Tibial artery (tissue), 4 donors: ENCODE measurements at places on chromosomes 12 and 14.

GRCh38 chr14:51776102-51776894 is 84.1 kb upstream of the GNG2 start:
- DNase-seq, result no peak

DNA sequence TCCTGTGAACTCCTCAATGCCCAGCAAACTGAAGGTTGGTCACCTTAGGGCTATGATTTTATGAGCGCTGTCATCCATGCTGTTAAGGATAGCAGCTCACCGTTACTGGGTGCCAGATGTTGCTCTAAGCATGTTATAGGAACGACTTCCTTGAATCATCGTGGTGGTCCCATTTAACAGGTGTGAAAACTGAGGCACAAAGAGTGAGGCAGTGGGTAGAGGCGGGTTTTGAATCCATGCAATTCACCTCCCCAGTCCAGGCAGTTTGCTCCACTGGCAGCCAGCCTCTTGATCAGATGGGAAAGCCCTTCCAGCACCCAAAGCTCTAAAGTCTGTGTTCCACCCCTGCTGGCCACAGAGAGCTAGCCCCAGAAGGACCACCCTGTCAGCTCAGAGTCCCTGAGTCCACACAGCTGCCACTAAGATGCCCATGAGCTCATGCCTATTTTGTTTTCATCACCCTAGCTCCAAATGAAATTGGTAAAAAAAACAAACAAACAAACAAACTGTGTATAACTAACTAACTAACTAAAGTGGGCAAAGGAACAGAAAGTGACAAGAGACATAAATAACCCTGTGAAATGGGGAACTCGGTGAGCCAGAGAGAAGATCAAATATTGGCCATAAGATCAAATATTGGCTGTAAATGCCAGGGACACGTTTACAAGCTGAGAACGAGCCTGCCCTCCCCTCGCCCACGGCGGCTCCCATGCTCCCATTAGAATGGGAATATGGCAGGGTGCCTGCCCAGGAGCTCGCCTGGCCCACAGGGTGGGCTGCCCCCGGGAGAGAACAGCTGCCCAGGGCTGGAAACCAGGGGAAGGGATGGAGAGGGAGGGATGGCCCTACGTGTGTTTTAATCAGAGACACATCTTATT is 72.3 kb upstream of the RFLNA start:
- DNase-seq, result no peak

GRCh38 chr14:101721951-101722661 is 39.4 kb upstream of the PPP2R5C start:
- DNase-seq, result no peak

GRCh38 chr14:21017528-21018245 is 7.2 kb downstream of the NDRG2 start:
- DNase-seq, result no peak

GRCh38 chr14:90674716-90675115 is 141.5 kb downstream of the TTC7B start:
- no peak for DNase-seq

- no peak for DNase-seq
Observed at GRCh38 chr14:78222746-78223145, 52.6 kb downstream of the NRXN3 start.

- DNase-seq, result no peak
Observed at GRCh38 chr12:76586764-76587395, 27.3 kb upstream of the OSBPL8 start.

DNA sequence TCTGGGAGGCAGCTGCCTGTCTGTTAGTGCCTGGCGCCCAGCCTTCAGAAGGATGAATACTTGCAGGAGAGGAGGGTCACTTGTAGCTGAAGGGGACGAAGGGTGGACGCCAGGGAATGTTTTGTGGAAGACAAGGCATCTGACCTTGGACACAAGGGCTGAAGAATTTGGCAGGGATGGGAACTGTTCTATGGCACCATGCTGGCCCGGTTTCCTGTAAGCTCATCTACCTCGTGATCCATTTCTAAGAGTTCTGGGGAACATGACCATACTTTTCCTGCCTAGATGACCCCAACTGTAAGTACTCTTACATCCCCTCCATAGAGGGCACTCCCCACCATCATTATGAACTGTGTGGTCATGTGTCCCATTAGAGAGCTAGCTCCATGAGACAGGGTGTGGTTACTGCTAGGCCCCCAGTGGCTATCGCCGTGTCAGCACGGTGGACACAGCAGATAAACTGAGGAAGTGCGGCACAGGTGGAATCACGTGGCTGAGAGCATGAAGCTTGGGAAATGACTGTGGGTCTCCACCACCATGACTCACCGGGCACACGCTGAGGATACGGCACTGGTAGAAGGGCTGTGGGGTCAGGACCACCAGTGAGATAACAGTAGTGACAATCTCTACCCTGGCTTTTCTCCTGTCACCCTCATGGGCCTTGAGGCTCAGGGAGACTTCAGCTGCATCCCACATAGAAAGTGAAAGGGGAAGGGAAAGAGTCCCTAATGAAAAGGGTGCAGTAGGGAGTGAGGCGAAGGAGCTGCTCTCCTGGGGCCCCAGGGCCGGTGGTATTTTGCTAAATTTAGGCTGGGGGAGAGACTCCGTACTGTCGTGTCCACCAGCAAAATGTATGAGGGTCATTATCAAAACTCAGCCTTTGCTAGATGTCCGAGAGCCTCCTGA is 252.6 kb downstream of the FOXN3 start:
- no peak for DNase-seq

DNA sequence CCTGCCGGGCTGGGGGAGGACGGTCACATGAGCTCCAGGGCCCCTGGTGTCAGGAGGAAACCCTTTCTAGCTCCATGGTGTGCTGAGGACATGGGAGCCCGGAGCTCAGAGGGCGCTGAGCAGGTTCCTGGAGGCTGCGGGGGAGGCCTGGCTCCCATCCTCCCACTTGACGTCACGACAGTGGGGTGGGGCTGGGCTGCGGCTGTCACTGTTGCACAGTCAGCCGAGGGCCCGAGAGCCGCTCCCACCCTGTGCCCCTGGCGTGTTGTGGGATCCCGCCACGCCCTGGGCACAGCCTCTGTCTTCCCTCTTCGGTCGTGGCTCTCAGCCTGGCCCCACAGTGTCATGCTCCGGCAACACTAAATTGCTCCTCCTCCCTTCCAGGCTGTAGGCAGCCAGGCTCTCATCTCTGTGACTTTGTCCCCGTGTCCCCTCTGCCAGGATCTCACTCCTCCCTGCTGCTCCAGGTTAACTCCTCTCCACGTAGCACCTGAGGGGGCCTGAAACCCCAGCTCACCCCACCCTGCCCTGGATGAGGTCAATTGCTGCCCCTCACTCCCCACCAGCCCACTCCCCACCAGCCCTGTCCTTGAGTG is 33.0 kb downstream of the BEGAIN start:
- no peak for DNase-seq
